GM12892 (cell line): ENCODE measurements at places on chromosomes 13 and 19.
A peak's percentile ranks its signal among the peaks of the same experiment; 100 is the strongest.

DNA sequence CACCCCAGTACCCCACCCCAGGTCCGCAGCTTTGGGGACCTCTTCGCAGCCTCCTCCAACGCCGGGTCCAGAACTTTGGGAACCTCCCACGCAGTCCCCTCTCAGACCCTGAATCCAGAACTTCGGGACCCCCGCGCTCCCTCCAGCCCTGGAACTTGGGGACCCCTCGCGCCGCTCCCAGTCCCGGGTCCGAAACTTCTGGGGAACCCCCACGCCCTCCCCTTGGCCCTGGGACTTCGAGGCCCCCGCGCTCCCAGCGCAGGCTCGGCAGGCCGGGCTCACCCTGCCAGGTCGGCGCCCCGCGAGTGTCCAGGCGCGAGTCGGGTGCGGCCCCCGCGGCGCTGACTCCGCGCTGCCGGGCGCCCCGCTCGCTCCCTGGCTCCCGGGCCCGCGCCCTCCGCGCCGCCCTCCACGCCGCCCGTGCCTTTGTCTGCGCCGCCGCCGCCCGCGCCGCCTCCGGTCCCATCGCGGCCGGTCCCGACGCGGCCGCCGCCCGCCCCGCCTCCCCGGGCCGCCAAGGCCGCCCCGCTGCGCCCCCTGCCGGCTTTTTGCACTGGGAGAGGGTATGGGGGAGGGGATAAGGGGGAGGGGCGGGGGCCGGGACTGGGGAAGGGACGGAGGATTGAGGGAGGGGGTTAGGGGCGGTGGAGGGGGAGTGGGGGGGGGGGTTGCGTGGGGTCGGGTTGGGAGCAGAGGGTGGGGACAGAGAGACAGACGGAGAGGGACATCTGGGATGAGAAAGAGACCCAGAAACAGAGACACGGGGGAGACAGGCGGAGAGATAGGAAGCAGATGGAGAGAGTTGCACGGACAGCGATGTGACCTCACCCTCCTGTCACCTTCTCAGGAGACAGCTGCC, at the start of gene HOMER3:
HOMER3 (minus strand) TSS at position 449 of the 859 bp plus-strand sequence. CDS start 2,235 bp downstream, outside the sequence.
- DNase-seq, result peak; percentile 90

GRCh38 chr13:44818428-44818827, 170.8 kb downstream of the NUFIP1 start:
- DNase-seq, result no peak

- DNase-seq, result no peak
These were observed 181.8 kb downstream of the TBC1D4 start for GRCh38 chr13:75299913-75300862.

GRCh38 chr13:99018418-99019180, 40.7 kb upstream of the DOCK9 start:
- DNase-seq, result no peak

- DNase-seq, result no peak
These were observed 31.7 kb upstream of the C1QTNF9B start for GRCh38 chr13:23928985-23929384.

GRCh38 chr19:28505933-28506332, 707.0 kb downstream of the UQCRFS1 start:
- no peak for DNase-seq

GRCh38 chr19:29858000-29858596, 46.3 kb downstream of the CCNE1 start:
- peak; percentile 61 for DNase-seq
